Breast epithelium (tissue), 4 donors: ENCODE measurements at places on chromosomes 16 and 17. TPM values are rescaled to one million over a fixed set of nuclear protein-coding genes. Genes with fewer than 3 reads are reported as not detected.

GRCh38 chr17:4049546-4049945 lies 85.3 kb upstream of the ATP2A3 start:
- no peak for DNase-seq

- DNase-seq = no peak
Measured at GRCh38 chr17:82089723-82090548, 8.1 kb downstream of the FASN start.

- no peak for DNase-seq
Measured at GRCh38 chr17:45035848-45036247, 15.6 kb downstream of the DCAKD start.

Gene WFIKKN1
- total RNA-seq = not detected

- DNase-seq = no peak
Measured at GRCh38 chr16:77823067-77823466, 34.7 kb downstream of the VAT1L start.

DNA sequence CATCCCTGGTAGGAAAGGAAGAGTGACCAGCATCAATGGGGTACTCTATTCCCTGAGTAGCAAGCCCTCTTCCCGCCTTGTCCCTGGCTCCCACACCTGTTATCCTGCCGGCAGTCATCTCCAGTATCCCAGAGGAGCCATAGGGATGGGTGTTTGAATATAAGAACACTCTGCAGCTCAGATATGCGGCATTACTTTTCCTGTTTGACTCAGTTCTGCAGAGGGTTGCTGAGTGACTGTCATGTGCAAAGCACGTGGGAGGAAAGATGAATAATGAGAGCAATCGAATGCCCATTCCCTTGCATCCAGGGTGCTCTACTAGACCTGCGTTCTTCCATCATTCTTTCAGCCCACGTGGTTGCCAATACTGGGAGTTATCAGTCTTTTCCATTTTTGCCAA lies 115.1 kb downstream of the PRKCB start:
- DNase-seq = no peak

Gene SOX9
- 3.0 TPM for total RNA-seq

DNA sequence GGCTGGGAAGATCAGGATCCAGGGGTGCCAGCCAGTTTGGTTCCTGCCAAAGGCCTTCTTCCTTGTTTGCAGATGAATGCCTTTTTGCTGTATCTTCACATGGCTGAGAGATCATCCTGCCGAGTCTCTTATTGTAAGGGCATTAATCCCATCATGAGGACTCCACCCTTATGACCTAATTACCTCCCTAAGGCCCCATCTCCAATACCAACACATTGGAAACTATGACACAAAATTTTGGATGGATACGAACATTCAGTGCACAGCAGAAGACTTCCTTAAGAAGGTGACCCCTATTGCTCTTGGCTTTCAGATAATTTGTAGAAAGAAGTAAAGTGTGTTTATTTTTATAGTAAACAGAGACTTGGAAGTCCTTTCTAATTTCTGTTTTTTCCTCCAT lies 1164.7 kb upstream of the CDH8 start:
- no peak for DNase-seq

- DNase-seq = peak; percentile 26
Measured at GRCh38 chr16:56776562-56776961, 46.6 kb downstream of the NUP93 start.
